ENCODE measurements at places on chromosomes 4 and X.

GRCh38 chr4:101954975-101955678 is 164.6 kb downstream of the BANK1 start:
- DNase-seq: no peak

- DNase-seq: no peak
Observed at GRCh38 chr4:142549248-142549647, 296.9 kb downstream of the INPP4B start.

- no peak for DNase-seq
Observed at GRCh38 chr4:8644966-8645752, 52.6 kb downstream of the CPZ start.

DNA sequence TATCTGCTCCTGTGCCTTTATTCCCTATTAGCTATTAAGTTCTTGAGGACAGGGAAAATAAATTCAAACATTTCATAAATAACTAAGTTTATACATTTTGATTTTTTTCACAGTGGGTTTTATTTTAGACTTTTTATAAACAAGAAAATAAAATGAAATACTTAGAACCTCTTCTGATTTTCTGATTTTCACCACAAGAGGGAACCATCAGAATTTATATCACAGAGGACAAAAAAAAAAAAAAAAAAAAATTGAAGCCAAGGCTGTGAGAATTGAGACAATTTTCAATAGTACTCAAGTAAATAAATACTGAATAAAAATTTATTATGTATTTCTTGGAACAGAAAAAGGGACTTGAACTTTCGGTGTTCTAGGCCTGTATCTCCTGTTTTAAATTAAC is 288.1 kb downstream of the SH3BGRL start:
- DNase-seq: no peak

- DNase-seq: no peak
Observed at GRCh38 chr4:56261027-56261426, 126.3 kb downstream of the AASDH start.

GRCh38 chr4:123599061-123599919 is 202.7 kb downstream of the SPRY1 start:
- no peak for DNase-seq

- DNase-seq: no peak
Observed at GRCh38 chr4:53015681-53016080, 153.6 kb downstream of the RASL11B start.

- DNase-seq: no peak
Observed at GRCh38 chr4:118180776-118181175, 146.5 kb downstream of the NDST3 start.

DNA sequence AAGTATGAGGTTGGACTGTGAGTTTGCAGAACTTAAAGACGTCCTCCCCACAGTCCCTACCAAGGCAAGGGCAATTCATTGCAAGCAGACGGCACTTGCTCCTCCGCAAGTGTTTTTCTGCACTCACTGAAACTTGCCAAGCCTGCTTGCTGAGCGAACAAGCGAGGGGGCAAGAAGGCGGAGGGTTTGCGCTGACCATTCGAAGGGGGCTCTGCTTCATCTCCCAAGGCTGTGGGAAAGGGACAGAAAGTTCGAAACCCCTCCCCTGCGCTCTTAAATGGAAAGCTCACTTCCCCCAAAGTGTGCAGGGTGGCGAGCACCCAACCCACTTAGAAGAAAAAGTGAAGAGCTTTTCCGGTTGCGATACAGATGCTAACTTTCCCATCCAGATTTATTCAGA is 1.4 kb downstream of the MID1 start:
- DNase-seq: no peak

DNA sequence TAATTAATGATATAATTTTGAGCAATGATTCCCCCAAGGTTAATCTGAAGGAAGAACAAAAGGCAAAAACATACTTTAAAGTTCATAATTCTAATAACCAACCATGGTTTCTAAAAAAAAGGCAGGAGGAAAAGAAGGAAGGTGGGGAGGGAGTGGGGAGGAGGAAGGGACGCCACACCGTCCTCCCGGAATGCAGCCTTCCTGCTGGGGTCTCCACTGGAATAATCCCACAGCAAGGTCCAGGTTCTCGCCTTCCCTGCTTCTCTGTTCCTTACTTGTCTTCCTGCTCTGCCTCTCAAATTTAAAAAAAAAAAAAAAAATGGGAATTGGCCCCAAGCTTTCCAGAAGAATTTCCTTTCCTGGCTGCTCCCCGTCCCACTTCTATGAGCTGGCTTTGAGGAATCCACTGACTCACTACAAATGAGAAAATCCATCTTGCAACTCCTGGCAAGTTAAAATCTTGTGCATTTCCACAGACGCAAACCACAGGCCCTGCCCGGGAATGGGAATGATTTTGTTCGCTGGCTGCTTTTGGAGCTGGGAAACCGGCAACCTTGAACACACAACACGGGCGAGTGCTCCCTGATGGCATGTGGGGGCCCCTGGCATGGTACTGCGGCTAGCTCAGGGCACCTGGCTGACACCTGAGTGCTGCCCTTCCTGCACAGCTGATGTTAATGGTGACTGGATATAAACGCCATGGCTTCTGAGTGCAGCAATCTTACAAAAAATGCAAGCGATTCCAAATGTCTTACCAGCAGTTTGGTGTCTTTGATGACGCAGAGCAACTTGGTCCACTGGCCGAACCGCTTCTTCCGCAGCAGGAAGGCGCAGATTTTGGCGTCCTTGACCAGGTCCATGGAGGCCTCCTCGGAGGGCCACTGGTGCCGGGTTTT is 97.0 kb downstream of the AFAP1 start:
- no peak for DNase-seq

GRCh38 chr4:74267998-74268606 is 40.2 kb upstream of the EPGN start:
- DNase-seq: no peak

GRCh38 chrX:69280933-69281332 is 115.7 kb upstream of the PJA1 start:
- no peak for DNase-seq

DNA sequence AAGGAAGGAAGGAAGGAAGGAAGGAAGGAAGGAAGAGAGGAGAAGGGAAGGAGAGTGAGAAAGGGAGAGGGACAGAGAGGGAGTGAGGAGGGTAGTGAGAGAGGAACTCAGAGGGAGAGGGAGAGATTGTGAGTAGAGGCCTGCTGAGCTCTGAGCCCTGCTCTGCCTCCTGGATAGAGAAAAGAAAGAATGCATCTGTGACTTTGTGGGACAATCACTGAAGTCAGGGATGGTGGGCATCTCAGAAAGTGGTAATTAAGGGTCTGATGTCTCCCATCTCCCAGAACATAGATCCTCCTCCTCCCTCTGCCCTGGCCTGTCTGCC is 142.9 kb upstream of the BANK1 start:
- no peak for DNase-seq

GRCh38 chr4:105191621-105192210 is 45.0 kb downstream of the TET2 start:
- DNase-seq: no peak

GRCh38 chr4:185672151-185672550 is 136.8 kb upstream of the PDLIM3 start:
- DNase-seq: no peak

GRCh38 chrX:48891402-48892288 is 5.9 kb downstream of the TIMM17B start:
- peak; percentile 85 for DNase-seq

- no peak for DNase-seq
Observed at GRCh38 chrX:9204560-9204959, 170.6 kb upstream of the FAM9B start.

DNA sequence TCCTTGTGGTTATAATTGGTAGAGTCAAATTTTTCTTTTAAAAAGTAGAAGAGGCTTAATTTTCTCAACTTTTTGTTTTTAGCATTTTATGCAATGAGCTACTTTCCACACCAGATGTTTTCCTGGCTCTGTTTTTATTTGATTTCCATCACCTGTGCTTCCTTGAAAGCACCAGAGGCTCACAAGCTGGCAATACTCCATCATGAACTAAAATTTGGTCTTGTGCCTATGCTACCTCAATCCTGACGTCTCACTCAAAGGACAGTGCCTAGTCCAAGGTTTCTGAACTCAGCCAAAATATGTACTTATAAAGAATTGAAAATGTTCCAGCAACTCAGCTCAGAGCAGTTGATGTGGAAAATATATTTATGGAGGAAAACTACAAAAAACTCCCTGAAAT is 914.0 kb upstream of the PRKX start:
- no peak for DNase-seq

DNA sequence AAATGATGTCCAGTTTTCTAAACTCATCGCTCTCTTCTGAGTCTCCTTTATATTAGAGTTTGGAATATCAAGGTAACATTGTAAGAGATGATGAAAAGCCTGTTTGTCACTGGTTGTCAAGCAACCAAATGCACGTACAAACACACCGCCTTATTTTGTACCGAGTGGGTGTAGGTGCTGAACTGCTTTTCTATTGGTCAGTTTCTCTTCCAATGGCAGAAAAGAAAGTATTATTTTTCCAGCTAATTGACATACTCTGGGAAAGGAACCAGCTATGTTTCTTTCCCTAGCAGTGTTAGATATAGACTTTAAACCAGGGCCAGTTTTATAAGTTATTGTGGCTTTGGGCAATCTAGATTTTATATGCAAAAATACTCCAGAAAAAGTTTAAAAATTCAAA is 6.6 kb upstream of the PPM1K start:
- DNase-seq: no peak

GRCh38 chr4:1608196-1608820 is 75.8 kb downstream of the FAM53A start:
- DNase-seq: no peak

DNA sequence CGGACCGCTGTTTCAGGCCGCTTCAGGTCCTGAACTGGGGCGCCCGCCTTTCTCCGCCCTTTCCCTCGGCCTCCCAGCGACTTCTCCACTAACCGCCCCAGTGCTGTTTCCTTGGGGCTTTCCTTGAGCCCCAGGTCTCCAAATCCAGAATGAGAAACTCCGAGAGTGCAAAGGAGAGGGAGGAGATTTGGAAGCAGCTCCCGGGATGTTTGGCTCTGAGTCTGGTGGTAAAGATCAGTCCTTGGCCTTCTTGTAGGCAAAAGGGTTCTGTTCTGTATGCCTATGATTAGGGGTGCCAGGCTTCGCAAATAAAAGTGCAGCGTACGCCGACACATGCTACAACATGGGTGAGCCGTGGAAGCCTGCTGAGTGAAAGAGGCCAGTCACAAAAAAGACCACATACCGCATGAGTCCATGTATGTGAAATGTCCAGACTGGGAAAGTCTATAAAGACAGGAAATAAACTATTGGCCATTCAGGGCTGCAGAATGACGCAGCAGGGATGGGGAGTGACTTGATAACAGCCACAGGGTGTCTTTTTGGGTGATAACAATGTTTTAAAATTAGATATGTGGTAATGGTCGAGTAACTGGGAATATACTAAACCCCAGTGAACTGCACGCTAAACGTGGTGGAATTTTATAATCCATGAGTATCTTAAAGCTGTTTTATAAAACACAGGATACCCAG is 99.8 kb downstream of the TRAPPC11 start:
- DNase-seq: no peak

GRCh38 chr4:61473306-61473705 is 273.2 kb downstream of the ADGRL3 start:
- DNase-seq: no peak

DNA sequence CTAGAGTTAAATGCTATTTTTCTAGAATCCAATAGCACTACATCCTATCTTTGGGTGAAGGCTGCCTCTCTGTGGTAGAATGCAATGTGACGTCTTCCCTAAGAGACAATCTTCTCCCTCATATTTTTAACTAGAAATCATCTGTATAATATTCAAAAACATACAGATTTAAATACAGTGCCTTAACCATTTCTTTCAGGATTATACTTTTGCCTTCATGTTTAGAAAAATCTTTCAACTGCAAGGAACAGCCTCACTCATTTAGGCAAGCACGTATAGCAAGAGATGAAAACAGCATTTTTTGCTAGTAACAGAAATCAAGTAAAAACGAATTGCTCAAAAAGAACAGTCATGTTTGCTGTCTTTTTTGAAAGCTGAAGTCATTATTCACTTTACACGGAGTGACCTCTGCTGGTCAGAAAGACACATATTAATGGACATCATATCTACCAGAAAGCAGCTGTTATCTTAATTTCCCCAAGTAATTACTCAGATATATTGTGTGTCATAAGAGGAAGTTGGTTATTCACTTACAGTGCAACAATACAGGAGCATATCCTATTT is 422.3 kb downstream of the STPG2 start:
- DNase-seq: no peak

- no peak for DNase-seq
Observed at GRCh38 chr4:169492436-169493163, 119.8 kb downstream of the NEK1 start.

- no peak for DNase-seq
Observed at GRCh38 chrX:45322382-45322781, 121.7 kb upstream of the DIPK2B start.

DNA sequence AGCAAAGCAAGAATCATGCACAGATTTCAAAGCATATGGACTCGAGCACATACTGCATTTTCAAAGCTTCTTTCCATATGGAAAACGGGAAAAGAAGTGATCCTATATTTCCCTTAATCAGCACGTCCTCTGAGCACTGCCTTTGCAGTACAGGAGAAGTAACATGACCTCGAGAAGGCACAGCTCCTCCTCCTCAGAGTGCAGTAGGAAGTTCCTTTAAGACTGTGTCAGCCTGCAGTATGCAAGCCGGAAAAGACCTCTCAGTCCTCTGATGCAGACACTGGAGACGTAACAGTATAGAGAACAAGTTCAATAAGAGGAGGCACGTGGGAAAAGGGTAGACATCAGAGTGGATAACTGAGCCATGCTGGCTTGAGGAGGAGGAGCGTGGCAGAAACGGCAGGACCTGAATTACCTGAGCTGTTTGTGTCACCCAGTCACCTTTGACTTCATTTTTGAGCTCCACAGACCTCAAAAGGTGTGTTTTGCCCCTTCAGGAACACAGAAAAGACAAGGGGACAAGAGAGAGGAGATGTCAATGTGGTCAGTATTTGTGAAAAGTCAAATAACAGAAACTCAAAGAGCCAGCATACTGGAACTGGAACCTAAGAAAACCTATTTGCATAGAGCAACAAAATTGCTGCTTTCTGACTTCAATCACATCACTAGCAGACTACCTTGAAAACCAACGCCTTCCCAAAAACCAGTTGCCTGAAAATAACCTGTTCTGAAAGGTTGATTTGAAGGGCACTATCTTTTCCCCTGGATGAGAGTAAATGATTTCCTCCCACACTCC is 20.8 kb downstream of the IRF2 start:
- DNase-seq: peak; percentile 43

DNA sequence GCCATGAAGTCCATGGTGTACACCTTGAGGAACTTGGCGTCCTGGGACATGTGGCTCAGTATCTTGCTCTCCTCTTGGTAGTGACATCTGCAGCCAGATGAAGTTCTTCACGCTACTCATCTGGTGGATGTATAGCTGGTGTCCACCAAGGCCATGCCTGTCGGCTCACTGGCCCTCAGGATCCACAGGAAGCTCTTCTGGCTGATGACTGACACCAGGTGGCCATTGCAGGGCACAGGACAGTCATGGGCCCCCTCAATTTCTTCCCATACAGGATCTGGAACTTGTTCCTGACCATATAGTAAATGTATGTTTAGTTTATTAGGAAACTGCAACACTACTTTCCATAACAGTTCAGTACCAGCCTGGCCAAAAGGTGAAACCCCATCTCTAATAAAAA is 10.3 kb upstream of the CLCN5 start:
- DNase-seq: no peak

- no peak for DNase-seq
Observed at GRCh38 chr4:24856586-24856985, 56.3 kb downstream of the CCDC149 start.

- no peak for DNase-seq
Observed at GRCh38 chrX:768596-768995, 138.0 kb downstream of the SHOX start.

GRCh38 chr4:128468123-128468989 is 180.7 kb upstream of the PGRMC2 start:
- no peak for DNase-seq

- DNase-seq: no peak
Observed at GRCh38 chr4:123819362-123820035, 422.9 kb downstream of the SPRY1 start.
